NCI-H510A (cell line): ENCODE measurements at places on chromosomes 12 and 14.

DNA sequence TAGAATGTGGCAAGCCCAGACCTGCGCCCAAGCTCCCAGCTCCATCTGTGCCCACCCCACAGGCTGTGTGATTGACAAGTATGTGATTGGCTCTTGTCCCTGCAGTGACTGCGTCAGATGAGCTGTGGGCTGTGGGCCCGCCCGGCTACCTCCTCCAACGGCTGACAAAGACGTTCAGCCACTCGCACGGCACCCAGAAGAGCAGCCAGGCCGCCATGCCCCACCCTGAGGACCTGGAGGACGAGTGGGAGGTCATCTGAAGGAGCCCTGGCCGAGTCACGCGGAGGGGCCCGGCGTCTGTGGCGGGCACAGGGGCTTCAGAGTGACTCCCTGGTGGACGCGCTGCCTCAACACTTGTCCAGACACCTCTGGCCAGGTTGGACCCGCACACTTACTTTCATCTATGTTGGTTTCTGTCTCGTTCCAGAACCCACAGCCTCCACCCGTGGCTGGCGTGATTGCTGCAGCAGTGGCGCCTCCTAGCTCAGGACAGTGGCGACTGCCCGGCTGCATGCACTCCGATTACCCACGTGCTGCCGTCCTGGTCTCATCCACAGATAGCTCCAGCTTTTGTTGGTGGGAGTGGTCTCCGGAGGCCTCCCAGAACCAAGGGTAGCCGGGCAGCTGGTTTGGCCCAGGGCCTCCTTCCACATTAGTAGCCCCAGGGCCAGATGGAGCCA is 11.4 kb downstream of the ANKRD9 start:
- DNase-seq = no peak

- no peak for DNase-seq
Observed at GRCh38 chr14:50607761-50608160, 47.8 kb downstream of the ATL1 start.

DNA sequence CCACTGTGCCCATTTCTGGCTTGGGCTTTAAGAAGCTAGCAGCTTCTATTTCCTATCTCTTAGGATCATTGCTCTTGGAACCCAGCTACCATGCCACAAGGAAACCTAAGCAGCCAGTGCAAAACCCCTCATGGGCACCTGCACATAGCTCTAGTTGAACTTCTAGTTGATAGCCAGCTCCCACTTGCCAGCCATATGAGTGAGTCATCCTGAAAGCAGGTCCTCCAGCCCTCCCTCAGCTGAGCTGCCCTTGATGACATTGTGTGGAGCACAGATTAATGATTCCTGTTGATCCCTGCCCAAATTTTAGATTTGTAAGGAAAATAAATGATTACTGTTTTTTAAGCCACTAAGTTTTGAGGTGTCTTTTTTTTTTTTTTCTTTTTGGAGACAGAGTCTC is 234.2 kb upstream of the FBXO33 start:
- no peak for DNase-seq

DNA sequence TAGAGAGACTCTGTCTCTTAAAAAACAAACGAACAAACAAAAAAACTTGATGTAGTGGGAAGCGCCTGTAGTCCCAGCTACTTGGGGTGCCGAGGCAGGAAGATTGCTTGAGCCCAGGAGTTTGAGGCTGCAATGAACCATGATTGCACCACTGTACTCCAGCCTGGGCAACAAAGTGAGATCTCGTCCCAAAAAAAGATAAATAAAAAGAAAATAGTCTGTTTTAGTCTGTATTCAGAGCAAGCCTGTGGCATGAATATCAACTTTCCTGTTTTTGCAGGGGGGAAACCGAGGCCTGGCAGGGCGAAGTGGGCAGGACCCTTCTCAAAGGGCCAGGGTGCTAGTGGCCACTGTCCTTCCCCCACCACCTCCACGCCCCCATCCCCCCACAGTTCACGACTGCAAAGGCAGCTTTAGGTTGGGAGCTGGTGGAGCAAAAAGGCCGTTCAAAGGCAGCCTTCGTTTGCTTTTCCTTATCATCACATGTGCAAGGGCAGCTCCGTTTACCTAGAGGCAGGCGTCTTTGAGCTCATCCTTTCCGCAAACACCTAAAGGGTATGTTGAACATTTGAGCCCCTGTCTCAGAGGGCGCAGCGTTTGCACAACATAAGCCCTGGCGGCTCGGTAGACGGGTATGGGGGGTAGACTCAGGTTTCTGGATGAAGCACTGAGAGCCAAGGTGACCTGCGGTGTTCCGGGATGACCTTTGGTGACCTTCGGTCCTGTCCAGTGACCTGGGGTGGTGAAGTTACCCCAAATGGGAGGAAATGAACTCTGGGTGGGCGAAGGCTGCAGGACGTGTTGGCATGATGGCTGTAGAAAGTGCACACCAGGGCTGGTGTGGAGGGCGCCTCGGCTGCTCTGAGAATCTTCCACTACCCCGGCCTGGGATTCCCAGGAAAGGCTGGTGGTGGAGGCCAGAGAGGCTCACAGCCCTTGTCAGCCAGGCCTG is 8.7 kb upstream of the MEG3 start:
- DNase-seq = no peak

GRCh38 chr12:6340745-6341416 is 995 bp downstream of the TNFRSF1A start:
- DNase-seq = no peak

- DNase-seq = no peak
Observed at GRCh38 chr14:33560718-33561431, 390.0 kb downstream of the EGLN3 start.

GRCh38 chr14:62443796-62444195 is 601.5 kb downstream of the KCNH5 start:
- no peak for DNase-seq

GRCh38 chr12:124295431-124296058 is 652 bp downstream of the RFLNA start:
- no peak for DNase-seq

GRCh38 chr12:116093915-116094314 is 183.6 kb downstream of the MED13L start:
- no peak for DNase-seq

DNA sequence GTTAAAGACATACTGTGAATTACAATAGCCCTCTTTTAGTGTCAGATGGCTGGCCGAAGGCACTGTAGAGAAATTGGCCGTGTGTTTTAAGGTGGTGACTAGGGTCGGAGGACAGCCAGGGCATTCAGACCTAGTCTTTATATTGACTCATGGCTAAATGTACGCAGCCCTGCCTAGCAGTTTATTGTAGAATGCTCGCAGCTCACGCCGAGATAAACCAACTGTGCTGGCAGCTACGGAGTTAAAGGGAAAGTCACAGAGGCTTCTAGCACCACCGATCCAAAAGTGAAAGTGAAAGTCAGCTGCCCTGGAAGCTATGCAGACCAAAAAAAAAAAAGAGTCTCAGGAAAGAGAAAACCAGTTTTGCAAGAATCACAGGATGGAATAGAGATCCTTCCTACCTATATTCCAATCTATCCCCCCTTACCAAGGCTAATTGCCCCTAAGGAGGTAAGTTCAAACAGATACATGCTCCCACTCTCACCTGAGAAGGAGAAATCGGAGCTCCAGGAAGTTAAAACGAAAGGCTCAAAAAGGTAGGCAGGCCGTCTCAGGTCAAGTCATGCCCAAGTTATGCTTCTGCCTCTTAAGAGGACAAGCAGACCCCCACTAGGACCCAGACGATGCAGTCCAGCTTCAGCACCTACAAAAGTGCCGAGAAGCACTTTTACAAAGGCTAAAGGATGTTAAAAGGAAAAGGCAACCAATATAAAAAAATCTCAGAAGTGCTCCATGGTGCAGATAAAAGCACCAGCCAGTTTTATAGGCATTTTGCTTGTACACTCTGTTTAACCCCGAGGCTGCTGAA is 24.8 kb downstream of the KLRK1 start:
- peak; percentile 71 for DNase-seq

DNA sequence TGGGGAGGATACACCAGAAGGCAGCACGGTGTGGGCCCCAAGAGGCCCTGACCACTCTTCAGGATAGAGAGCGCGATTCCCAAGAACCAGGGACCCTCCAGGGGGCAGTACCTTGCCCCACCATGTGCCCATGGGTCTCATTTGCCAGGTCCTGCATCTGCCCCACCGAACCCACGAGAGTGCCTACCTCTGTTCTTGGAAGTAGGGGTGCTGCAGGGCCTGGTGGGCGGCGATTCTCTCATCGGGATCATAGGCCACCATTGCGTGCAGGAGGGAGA is 72.7 kb downstream of the MOK start:
- DNase-seq = no peak

DNA sequence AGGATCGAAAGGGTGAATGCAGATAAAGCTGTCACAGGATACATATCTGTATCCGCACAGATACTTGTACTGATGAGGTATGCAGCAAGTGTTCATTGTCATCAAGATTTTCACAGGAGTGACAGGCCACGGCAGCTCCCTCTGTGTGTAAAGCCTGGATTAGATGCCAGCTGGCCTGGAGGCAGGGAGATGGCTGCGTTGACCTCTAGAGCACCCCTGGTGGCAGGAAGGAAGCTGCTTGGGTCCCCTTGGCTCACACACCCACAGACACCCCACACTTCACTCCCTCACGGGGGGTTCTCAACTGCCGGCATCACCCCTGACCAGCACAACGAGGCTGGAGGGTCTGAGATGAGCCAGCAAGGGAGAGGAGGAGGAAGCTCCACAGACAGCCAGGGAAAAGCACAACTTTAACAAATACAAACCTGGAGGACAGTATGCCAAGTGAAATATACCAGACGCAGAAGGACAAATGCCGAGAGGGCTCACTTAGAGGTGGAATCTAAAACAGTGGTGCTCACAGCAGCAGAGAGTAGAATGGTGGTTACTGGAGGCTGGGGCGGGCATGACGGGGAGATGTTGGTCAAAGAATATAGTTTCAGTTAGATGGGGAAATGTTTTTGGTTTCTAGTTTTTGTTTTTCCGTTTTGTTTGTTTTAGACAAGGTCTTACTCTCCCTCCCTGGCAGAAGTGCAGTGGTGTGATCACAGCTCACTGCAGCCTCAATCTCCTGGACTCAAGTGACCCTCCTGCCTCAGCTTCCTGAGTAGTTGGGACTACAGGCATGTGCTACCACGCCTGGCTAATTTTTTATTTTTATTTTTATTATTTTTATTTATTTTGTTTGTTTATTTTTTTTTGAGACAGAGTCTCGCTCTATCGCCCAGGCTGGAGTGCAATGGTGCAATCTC is 45.7 kb downstream of the TEAD4 start:
- no peak for DNase-seq

GRCh38 chr12:112198120-112198733 is 72.9 kb downstream of the TRAFD1 start:
- peak; percentile 20 for DNase-seq

DNA sequence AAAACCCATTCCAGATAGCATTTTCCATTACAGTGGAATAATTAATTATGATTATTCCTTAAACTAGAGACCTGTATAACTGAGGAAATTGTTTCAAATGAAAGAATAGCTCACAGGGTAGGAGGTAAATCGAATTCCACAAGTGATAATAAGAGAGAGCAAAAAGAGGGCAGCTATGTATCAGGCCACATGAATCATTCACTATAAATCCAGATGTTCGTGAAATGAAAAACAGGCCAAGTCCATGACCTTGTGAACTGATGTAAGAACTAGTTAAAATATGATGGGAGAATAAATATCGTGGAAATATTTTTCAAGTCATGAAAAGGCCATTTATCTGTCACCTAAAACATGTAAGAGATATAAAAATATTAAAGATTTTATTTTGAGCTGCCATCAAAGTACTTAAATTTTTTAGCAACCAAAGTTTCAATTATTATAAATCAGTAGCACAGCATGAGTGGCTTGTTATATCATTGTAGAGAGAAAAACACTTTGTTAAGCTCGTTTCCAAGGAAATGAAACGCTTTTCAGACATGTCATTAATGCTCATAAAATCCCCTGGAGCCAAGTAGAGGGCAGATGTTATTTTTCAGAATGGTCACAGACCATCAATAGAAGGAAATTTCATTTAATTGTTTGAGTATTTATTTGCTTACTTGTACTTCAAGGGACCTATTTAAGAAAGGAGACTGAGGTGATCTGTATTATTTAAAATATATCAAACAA is 120.6 kb upstream of the CDKN3 start:
- DNase-seq = no peak

GRCh38 chr12:6163416-6164060 is 36.7 kb upstream of the CD9 start:
- DNase-seq = no peak

DNA sequence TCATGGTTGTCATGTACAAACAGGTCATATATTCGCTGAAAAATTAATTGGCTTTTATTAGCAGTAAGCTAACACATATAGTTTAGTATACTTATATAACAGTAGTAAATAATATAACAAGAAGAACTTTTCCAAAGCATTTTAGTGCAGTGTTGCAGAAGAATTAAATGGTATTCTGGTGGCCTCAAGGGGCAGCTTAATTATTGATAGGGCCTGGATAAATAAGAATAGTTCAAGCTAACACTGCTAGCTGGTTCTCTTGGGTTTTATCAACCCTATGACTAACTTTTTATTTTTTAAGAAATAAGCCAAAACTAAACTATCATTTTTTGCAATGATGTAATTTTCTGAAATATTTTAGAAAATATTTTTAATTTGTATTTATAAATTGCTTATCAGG is 152.1 kb downstream of the SRGAP1 start:
- no peak for DNase-seq

- DNase-seq = no peak
Observed at GRCh38 chr14:104363891-104364760, 215.4 kb upstream of the C14orf180 start.

GRCh38 chr14:88075269-88075981 is 70.5 kb downstream of the GPR65 start:
- DNase-seq = no peak

DNA sequence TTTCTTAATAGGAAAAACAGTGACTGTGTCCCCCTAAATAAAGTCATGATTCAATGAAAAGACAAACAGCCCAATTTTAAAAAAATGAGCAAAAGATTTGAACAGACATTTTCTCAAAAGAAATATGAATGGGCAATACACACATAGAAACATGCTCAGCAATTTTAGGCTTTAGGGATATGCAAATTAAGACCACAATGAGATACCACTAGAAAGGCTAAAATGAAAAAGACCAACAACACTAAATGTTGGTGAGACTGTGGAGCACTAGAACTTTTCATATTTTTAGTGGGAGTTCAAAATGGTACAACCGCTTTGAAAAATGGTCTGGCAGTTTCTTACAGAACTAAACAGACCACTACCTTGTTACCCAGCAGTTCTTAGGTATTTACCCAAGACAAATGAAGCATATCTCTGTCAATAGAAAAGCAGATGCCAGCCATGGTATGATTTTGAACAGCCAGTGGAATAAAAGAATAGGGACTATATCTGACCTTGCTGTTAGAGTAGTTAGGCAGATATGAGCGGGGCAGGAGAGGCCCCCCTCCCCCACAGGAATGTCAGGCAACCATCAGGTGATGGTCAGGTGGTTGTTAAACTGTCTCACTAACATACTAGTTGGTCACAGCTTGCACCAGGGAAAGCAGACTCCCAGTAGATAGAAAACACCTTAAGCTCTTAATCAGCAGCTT is 108.8 kb downstream of the PRKCH start:
- peak; percentile 67 for DNase-seq

- DNase-seq = no peak
Observed at GRCh38 chr12:105677672-105678071, 347.2 kb downstream of the C12orf75 start.

GRCh38 chr12:131615326-131616042 is 95.4 kb upstream of the SFSWAP start:
- DNase-seq = no peak
